ENCODE measurements at places on chromosomes 7 and 10.

GRCh38 chr7:80311313-80311712 lies 176.7 kb downstream of the GNAI1 start:
- no peak for DNase-seq

DNA sequence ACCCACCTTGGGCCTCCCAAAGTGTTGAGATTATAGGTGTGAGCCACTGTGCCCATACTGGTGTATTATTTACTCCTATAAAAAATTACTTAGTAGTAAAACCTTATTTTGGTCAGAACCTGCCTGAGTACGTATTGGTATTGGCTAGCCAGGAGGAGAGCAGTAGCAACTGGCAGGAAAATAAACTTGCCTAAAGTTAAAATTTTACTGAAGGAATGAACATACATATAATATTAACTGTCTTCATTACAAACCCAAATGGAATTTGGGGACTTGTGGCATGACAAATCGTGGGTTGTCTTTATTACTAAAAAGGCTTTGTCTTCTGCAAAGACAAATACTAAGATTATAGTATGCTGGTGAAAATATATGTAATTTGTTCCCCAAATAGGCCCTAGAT lies 8.4 kb downstream of the RAB18 start:
- no peak for DNase-seq

DNA sequence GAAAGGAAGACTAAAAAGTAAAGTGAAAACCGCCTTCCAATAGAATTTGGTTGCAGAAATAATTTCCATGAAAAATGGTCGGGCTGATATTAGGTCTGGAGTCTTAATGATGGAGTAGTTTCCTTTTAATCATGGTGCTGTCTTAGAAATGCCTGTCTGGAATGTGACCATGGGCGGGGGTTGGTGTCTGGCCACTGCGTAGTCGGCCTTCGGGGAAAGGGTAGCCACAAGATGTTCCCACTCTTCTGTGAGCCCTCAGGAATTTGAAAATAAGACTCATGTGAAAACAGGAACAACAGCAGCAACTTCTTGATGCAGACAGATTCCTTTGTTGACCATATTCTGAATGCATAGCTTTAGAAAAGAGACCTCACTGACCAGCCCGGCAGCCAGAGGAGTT lies 176.8 kb downstream of the KIAA1217 start:
- no peak for DNase-seq

- no peak for DNase-seq
Observed at GRCh38 chr10:29557665-29558064, 77.1 kb downstream of the SVIL start.

- no peak for DNase-seq
Observed at GRCh38 chr10:32937911-32938424, 20.1 kb downstream of the ITGB1 start.

DNA sequence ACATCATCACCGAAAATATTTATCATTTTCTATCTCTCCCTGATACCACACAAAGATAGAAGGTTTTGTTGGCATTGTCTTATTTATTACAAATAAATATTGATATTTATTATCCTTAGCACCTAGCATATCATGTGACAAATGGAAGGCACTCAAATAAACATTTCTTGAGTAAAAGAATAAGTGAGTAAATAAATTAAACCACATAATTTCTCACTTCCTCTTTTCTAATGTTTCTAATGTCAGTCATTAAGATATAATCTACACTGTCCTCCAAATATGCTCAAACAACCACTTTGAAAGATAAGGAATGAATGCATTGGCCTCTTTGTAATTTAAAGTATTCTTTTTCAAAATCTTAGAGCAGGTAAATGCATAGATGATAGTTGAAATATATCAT lies 1027.8 kb upstream of the LRRTM3 start:
- DNase-seq: no peak
